ENCODE measurements at places on chromosomes 16 and 17. TPM values are rescaled to one million over a fixed set of nuclear protein-coding genes. Genes with fewer than 3 reads are reported as not detected.

ANKS4B gene
- not detected for total RNA-seq

KRT33B gene
- not detected for total RNA-seq

NSRP1 gene
- total RNA-seq = 25.3 TPM

NPEPPS gene
- total RNA-seq = 98.4 TPM

SLC52A1 gene
- total RNA-seq = 0.21 TPM

CHMP1A gene
- total RNA-seq = 80.8 TPM

CALB2 gene
- not detected for total RNA-seq

KRTAP9-8 gene
- not detected for total RNA-seq

POLR2A gene
- 198 TPM for total RNA-seq

DNAAF8 gene
- total RNA-seq = 0.32 TPM

SULT1A3 gene
- total RNA-seq = 12.7 TPM
